ENCODE measurements at places on chromosomes 5 and 9.

DNA sequence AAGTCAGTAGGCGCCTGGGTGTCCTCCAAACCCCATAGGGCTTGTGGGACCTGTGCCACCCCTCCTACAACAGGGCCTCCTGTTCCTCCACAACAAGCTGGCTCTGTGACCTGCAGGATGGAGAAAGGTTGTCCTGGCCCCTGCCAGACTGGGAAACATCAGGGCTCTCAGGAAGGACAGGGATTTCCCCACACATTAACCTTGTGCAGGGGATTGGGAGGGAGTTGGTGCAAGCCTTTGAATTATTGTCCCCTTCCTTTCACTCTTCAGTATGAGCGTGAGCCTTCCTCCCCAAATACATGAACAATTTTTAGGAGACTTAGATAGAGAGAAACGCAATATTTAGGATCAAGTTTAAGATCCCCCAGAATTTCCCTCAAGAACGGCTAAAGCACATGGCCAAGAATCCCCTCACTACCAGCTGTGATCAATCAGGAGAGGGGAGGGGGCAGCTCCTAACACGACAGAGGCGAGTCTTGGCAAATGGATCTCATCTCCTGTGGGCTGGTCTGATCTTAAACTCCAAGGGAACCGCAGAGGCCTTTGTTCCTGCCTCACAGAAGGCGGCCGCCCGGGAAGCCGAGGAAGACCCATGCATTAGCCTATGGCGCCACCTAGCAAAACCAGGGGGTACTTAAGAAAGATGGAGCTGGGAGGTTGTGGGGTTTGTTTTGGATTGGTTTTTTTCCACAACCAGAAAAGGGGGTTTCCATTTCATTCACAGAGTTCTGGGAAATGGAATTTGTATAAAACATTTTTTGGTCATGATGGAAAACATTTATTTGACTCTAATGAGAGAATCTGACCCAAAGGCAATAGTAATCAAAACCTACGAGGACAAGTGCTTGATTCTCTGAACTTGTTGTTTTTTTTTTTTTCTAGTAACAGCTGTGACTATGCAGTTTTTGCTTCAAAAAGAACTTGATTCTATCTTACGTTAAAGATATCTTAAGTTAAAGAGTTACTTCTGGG, 36.1 kb upstream of the OSMR start:
- peak; percentile 58 for DNase-seq

- DNase-seq, result no peak
Measured at GRCh38 chr9:136683755-136684154, 3.5 kb downstream of the AGPAT2 start.

- no peak for DNase-seq
Measured at GRCh38 chr9:124500796-124501611, 6.2 kb downstream of the NR5A1 start.

DNA sequence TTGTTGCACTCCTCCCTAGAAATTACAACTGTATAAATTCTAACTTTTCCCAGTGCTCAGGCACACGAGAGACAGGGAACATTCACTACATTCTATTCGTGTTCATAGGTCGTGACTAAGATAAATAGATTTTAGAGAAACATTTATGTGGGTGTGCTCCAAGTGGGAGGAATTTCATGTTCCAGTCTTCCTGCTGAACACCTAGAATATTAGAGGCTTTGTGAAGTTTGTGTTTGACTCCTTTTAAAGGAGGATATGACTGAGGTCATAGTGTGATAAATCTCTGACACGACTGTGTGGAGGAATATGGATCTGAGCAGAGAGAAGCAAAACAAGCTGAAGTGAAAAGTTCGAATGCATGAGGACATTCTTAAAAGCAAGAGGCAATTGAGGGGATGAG, 355.3 kb downstream of the ZSWIM6 start:
- no peak for DNase-seq

DNA sequence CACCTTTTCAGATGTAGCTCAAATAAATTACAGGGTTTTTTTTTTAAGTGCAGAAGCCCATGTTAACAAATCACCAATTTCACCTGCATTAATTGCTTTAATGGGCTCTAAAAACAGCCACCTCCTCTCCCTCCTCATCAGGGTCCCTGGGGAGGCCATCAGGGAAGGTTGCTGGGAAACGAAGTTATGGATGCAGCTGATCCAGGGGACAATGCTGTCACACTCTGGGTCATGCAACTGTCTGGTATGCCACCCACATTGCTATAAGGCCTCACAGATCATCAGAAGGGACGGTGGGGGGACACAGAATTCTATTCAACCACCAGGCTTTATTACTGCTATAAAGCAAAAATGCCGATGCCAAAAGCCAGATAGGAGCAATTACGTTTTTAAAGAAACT, 9.3 kb downstream of the WHRN start:
- DNase-seq, result no peak

DNA sequence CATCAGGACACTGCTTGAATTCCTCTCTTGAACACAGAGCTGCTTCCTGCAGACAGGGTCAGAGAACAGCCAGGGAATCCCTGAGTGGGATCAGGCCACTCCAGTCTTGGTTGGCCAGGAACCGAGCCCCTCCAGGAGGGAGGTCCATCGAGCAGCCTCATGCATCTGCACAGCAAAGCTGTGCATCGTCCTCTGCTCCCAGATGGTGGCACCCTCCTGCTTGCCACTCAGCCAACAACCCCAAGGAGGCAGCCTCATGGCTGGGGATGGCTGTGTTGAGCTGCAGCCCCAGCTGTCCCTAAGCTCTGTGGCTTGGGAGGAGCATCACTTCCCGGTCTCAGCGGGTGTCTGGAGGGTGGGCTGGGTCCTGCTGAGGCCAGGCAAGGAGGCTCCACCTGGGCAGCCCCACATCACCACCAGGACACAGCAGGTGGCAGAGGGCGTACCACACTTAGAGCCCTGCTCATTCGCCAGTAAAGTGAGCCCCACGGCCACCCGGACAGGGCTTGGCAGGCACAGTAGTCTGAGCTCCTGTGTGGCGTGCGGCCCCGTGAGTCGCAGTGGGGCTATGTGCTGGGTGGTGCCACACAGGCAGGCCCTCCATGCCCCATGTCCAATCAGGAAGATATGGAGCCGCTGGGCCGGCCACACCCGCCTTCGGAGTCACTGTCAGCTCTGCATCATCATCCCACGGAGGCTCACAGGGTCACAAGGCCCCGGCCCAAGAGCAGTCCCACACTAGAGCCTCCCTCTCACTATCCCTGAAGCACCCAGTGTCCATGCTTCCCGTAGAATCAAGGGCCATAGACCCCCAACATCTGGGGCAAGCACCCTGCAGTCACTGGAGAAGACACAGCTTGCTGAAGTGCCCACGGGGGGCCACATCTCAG, 11.9 kb downstream of the LPCAT1 start:
- DNase-seq, result no peak

- no peak for DNase-seq
Measured at GRCh38 chr9:31597977-31598376, 786.5 kb upstream of the ACO1 start.
